GM20000 (cell line): ENCODE measurements at places on chromosomes 16 and 17.
A peak's percentile ranks its signal among the peaks of the same experiment; 100 is the strongest.

GRCh38 chr17:75571197-75571884, 16.3 kb upstream of the MYO15B start:
- peak; percentile 88 for DNase-seq

DNA sequence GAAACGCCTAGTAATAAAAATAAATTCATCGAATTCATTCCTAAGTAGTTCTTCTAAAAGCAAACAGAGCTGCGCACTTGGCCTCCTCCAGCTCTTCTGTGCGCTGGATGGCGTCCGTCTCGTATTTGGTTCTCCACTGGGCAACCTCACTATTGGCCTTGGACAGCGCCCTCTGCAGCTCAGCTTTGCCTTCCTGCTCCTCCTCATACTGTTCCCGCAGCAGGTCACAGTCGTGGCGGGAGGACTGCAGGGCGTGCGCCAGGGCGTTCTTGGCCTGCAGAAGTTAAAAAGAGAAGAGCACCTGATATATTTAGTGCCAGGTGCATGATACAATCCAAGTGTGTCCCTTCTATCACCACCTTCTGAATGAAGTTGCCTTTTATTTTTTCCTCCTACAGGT, 21.8 kb downstream of the MYH3 start:
- DNase-seq: no peak

DNA sequence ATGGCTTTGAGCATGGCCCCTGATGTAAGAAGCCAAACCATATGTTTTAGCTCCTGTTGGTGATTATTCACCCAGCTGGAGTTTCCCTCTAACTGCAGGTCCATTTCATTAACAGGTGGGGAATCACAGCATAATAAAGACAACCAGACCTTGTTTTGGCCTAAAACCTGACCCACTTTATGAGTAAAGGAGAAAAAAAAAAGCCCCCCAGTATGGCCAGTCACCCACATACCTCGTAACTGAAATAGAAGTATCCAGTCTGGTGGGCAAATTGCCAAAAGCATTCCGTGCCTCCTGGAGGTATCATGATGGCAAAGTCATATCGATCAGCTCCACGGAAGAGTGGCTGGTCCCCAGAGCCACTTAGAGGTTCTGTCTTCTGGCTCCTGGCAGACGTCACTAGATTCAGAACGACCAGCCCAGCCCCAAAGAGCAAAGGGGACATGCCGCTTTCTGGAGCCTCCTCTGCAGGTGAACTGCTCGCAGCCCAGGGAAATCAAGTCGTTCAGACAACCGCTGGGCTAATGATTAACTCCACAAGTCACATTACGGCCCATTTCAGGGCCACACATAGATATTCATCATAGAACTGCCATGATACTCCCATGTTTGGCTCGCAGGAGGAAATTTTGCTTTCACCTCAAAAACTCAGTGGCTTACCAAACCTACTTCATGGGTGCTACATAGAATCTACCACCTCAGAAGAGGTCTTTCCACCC, at the start of gene TMED6:
TSS of gene TMED6 (minus strand) at position 478 of the 719 bp plus-strand sequence. CDS start at position 445, 33 bp downstream.
- DNase-seq: no peak

- DNase-seq: no peak
These were observed 49.3 kb upstream of the TNRC6C start for GRCh38 chr17:77909236-77909635.

DNA sequence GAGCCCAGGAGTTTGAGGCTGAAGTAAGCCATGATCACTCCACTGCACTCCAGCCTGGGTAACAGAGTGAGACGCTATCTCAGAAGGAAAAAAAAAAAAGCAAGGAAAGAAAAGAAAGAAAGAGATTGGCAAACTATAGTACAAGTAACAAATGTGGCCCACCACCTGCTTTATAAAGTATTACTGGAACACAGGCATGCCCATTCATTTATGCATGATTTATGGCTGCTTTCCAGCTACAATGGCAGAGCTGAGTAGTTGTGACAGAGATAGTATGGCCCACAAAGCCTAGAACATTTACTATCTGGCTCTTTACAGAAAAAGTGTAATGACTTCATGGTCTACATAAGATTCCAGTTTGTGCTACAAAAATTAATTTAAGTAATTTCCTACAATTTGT, 23.6 kb downstream of the C16orf87 start:
- no peak for DNase-seq

DNA sequence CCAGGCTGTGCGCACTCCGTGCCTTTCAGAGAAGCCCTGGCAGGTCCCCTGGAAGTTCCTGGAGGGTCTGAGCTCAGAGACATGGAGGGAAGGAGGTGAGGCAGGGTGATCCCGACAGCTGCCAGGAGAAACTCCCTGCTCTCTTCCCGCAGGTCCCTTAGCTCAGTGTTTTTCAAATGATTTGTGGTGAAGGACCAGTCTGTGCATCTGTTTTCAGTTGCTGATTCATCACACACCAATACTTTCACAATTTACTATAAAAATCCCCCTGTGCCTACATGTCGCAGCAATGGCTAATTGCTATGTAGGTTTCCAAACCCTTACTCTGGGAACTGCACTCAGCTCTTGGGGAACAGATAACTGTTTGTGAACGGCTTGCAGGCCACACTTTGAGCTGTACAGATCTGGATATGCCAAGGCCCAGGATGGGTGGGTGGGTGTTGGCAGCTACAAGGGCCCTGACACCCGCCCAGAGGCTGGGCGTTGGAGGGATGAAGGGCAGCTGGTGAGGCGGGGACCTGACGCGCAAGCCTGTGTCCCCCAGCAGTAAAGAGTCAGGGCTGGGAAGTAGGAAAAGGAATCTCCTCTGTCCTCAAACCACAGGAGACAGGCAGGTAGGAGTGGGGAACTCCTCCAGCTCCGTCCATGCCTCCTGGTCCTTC, 20.5 kb upstream of the EMP2 start:
- DNase-seq: no peak

GRCh38 chr16:11783319-11784037, 13.6 kb downstream of the ZC3H7A start:
- peak; percentile 67 for DNase-seq

DNA sequence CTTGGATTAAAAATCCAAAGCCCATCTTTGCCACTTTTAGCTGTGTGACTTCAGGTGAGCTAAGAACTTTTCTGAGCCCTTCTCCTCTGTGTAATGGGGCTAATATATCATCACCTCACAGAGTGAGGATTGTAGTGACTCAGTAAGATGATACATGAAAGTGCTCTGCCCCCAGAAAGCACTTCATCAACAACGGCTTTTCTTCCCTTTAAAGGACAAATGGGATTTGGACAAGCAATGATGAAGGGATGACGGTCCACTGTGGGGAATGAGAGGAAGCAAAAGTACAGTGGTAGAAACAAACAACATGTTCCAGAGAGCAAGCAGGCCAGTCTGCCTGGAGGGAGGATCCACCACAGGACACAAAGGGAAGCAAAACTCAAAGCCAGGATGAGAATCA, 14.3 kb upstream of the TMED6 start:
- no peak for DNase-seq

DNA sequence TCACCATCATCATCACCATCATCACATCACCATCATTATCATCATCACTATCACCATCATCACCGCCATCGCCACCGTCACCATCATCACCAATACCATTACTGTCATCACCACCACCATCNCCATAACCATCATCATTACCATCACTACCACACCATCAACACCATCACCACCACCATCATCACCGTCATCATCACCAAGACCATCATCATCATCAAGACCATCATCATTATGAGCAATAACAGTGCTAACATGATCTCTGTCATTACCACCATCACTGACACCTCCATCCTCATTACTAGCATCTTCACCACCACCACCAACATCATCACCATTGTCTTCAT, 16.1 kb upstream of the ZNF469 start:
- no peak for DNase-seq
